ENCODE measurements at places on chromosomes 12 and 14. TPM values are rescaled to one million over a fixed set of nuclear protein-coding genes. Genes with fewer than 3 reads are reported as not detected.

- DNase-seq: no peak
These were observed 123.9 kb upstream of the CCDC198 start for GRCh38 chr14:57617510-57617909.

Gene RBMS2
- total RNA-seq: 28.1 TPM

Gene ABHD4
- total RNA-seq: 15.3 TPM

- no peak for DNase-seq
These were observed 33.1 kb downstream of the SLC8B1 start for GRCh38 chr12:113301811-113302210.

Gene CD163L1
- total RNA-seq: 0.32 TPM

Gene SLC6A15
- 5.9 TPM for total RNA-seq

DNA sequence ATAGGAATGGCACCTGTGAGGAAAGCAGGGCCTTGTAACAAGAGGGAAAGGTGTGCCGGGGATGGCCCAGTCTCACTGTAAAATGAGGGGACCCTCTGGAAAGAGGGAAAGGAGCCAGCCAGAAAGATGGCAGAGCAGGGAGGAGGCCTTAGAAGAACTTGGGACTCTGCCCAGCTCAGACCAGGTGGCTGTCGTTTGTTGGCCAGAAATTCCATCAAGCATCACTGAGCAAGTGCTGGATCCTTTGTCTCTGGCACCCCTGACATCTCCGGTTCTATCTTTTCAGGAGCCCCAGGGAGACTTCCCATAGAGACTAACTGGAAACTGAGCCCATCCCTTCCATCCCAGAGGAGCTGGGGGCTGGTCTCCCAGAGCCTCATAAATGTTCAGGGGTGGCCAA is 43.3 kb downstream of the DEGS2 start:
- DNase-seq: no peak

GRCh38 chr14:57831981-57832380 is 33.9 kb downstream of the SLC35F4 start:
- no peak for DNase-seq

- DNase-seq: peak; percentile 60
These were observed 84.9 kb upstream of the DIO3 start for GRCh38 chr14:101476258-101476915.

Gene NRXN3
- total RNA-seq: 0.79 TPM

DNA sequence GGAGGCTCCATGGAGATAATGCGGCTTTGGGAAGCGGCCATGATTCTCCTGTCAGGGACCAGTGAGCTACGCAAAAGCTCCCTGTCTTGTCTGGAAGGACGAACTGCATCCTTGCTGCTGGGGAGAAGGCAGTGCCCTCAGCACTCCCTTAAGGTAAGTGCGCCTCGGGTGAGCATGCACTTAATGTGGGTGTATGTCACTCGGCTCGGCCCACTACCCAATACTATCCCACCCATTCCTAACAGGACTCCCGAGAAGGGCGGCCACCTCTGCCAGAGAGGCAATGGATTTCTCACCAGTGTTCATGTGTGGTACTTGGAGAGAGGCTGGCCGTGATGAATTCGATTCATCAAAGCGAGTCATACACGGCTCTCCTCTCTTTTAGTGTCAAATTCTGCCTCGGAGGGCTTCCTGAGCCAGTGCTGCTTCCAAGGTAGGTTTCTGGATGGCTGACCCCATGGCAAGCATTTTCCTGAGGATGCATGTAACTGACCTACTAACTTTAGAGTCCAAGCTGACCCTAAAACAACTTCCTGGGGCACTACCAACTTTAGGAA is 151.7 kb upstream of the RTL1 start:
- no peak for DNase-seq

DNA sequence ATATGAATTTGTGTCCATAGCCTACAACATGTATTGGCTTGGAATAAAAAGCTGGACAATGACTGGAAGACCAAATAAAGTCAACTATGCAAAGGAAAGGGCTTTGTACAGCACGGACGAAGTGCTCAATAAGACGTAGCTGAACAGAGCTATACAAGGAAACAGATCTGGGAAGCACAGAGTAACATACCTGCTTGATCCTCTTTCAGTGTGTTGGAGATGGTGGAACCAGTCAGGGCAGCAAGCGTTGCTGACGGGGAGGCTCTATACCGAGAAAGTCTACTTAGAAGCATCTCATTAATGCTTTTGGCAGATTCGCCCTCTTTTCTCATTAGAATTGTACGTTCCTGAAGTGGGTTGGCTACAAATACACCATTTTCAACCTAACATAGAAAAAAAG is 99.3 kb downstream of the HECTD4 start:
- DNase-seq: no peak

- no peak for DNase-seq
These were observed 94.3 kb downstream of the ADGRD1 start for GRCh38 chr12:131047789-131048610.

- no peak for DNase-seq
These were observed 240.3 kb upstream of the PDZRN4 start for GRCh38 chr12:40947797-40948196.

DNA sequence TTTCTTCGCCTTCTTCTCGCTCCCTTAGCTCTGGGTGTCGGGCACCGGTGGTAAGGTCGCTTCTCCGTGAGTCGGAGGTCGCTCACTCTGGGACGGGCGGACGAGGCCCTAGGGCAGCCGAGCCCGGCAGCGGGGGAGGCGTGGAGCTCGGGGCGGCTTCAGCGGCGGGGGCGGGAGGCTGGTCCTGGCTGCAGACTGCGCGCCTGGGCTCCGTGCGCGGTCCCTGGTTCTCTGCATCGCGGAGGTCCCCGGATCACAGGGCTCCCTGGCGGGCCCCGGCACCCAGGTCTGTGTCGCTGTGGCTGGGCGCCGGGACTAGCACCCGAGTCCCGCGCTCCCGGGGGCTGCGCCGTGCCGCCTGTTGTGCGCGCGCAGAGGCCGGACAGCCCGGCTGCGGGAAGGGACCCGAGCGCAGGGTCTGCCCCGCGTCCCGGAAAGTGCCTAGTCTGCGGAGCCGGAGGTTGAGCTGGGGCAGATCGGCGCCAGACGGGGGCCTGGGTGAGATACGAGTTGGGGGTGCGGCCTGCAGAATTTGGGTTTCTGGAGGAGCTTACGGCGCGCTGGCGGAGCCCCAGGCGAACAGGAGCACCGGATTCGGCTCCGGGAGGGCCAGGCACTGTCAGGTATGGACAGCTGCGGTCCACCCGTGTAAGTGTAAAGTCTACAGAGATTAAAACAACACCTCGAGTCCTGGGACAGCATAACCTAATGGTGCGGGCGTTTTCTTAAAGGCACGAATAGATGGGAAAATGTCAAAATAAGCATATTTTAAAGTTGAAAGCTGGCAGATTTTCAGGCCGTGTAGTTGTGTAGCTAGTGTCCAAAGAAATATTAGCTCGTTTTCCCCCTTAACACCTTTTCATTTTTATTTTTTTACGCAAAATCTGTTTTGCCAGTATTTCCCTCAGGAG is 713 bp downstream of the FRMD6 start:
- peak; percentile 81 for DNase-seq

GRCh38 chr12:11656550-11656949 is 7.1 kb downstream of the ETV6 start:
- DNase-seq: no peak

DNA sequence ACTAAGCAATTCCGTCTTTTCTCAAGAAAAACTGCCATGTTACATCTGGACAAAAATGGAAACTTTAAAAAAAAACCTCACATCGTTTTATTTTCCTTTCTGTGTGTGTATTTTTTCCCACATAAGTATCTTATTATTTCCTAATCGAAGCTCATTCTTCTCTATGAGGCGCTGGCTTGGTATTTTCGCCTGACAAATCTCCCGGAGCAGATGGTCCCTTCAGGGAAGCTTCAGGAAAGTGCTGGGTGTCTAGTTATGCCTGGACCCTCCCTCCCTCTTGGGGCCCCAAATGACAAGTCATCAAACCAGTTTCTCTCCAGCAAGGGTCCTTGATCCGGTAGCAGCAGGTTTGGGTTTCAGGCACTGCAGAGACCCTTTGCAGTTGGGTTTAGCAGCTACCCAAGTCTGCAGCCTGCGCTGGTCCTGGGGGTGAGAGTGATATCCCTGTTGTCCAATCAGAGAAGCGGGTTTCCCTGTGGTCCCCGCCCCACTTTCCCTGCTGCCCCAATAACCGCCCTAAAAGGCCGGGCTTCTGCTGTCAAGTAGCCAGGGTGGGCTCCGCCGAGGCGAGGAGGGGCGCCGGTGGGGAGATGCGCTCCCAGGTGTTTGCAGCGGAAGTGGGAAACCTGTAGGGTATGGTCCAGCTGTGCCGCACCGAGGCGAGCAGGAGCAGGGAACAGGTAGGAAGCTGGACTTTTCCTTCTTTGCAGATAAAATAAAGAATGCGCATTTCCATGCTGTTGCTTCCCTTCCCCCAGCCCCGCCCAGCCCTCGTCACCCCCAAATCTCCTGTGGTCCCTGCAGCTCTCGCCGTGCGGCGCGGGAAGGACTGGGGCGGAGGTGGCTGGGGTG is at the start of gene CNTN1:
TSS of gene CNTN1 (plus strand) at position 527 of the 852 bp plus-strand sequence.
- DNase-seq: peak; percentile 80

DNA sequence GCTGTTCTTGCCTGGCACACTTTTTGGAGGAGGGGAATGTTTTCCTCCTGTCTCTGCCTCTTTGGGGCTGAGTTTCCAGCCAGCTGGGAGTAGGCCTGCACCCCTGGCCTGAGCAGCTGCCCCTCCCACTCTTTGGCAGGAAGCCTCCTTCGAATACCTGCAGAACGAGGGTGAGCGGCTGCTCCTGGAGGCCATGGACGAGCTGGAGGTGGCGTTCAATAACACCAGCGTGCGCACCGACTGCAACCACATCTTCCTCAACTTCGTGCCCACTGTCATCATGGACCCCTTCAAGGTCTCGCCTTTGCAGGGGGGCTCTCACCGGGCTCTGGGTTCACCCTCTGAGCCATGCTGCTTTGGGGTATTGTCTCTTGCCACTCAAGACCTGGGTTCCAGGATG is 69.4 kb downstream of the FOXN4 start:
- DNase-seq: no peak

DNA sequence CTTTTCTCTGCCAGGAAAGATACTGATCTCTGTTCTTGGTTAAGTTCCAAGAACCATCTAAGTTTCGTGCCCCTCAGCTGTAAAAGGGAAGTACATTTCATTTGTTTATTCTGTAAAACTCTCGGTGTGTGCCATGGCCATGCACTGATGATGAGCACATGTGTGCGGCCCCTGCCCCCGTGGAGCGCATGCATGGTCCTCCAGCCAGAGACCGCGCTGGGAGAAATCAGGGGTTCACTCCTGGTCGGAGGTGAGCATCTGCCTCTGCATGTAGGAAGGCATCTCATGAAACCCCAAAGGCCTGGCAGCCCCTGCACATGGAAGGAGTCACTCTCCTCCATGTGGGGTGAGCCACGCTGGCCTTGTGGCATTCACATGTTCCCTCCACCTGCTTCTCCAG is 102.5 kb upstream of the RTL1 start:
- peak; percentile 49 for DNase-seq

Gene ESR2
- not detected for total RNA-seq

Gene BCL2L14
- total RNA-seq: not detected

- DNase-seq: no peak
These were observed 5.9 kb upstream of the PKP2 start for GRCh38 chr12:32902287-32902997.

DNA sequence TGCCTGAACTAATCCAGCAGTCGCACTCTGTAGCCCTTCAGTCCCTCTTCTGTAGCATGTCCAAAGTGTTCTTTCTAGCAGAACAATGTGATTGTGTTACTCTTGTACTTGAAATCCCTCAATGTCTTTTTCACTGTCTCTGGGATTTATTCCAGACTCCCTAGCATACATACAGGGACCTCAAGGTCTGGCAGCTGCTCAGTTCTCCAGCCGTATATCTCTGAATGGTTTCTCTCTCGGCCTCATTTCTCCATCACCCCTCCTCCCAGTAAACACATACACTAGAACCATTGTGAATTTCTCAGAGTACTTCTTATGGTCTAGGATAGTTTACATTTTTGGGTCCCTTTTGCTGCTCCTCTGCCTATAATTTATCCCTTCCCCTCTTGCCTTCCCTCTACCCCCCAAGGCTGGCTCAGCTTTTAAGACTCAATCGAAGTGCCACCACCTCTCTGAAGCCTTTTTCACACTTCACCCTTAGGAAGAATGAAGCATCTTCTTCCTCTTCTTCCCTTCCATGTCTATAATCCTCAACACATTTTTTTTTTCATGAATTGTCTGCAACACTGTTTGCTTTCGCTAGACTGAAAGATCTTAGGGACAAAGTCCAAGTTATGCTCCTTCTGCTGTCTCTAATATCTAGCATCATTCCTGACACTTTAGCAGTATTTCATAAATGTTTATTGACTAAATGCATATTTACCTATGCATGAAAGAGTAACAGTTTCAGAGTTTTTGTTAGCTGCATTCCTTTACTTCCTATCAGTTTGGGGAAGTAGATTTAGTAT is 446.1 kb downstream of the ZFP36L1 start:
- no peak for DNase-seq

DNA sequence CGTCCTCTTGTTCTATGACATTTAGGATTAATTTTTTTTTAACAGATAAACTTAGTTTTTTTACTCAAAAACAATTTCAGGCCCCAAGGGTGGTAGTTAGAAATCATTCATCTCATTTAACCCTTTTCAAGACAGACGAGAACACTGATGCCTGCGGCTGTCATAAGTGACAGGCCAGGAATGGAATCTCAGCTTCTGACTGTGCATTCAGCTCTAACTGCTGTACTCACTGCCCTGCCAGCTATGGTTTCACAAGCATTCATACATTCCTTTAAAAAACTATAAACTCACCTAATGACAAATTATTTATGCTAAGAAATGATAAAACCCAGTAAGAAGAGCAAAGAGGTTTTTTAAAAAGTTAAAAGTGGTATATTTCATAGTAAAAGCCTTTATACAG is 8.8 kb downstream of the DENND5B start:
- DNase-seq: no peak

- DNase-seq: peak; percentile 60
These were observed 3.2 kb downstream of the MLXIP start for GRCh38 chr12:122081697-122082221.

DNA sequence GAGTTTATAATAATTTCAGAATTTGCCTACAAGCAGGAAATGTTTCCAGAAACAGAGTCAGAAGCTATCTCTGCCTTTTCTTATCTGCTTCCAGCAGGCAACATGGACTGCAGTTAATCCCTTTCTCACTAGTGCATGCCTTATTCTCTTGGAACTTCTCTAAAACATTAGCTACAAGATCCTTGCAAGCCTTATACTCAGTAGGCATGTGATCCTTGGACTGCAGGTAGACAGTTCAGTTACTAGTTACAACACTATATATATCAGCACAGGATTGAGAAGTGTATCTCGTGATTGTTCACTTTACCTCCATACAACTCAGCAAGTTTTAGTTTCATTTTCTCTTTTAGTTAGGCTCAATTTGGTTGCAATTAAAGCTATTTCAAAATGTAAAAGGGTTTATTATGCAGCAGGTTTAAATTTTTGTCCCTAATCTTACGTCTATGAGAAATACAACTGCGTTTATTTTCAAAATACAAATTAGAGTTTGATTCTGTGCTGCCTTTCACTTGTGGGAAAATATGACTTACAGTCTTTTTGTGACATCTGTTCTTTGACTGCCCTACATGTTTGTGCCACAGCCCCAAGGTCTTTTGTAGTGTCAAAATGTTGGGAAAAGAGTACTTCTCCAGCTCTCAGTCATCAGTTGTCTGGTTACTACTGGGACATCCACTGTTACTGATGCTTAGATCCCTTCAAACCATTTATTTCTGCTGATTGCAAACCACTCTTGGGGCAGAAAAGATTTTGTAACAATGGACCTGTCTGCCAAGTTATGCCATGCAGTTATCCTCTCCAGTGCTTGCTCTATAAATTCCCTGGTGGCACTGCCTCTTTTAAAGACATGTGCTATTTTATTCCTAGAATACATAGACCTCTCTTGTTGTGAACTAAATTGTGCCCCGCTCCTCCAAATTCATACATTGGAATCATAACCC is 709.0 kb upstream of the FOXG1 start:
- no peak for DNase-seq

Gene DIO3
- 0.76 TPM for total RNA-seq

GRCh38 chr14:78131201-78131600 is 39.0 kb upstream of the NRXN3 start:
- no peak for DNase-seq

All from suprapubic skin (tissue), 4 donors.